ENCODE measurements at places on chromosomes 16 and 17.

DNA sequence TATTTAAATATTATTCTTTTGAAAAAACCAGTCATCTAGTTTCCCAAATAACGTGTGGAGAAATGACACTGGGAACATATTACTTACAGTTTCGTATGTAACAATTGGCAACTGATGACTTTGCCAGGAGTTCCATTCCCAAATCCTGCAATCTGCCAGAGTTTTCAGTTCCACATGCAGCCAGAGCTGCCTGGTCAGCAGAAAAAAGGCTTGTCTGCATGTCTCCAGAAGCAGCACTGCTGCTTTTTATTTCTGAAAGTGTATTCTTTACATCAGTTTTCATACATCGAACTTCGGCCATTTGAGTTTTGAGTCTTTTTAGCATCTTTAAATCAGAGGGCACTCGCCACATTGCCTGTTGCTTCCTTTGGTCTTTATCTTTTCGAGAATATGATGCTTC is 78.4 kb downstream of the TRIM37 start:
- no peak for DNase-seq

GRCh38 chr17:81000334-81000630 is 8.6 kb downstream of the CHMP6 start:
- DNase-seq = no peak

DNA sequence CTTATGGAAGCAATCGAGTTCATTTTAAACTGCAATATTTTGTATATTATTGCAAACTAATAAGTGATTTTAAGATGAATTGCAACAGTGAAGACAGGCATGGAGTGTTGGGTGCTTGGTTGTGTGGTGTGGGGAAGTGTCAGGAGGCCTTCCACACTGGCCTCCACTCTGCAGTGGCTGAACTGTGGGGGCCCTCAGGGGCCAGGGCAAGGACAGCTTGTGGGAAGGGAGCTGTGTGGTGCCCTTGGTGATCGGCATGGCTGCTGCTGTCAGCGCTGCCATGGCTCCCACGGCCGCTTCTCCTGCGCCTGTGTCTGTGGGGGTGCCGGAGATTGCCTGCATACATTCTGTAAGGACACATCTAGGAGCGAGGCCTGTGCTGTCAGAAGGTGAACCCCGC is 19.2 kb downstream of the TCF25 start:
- DNase-seq = no peak

GRCh38 chr16:31270795-31271194 is 11.0 kb downstream of the ITGAM start:
- no peak for DNase-seq

DNA sequence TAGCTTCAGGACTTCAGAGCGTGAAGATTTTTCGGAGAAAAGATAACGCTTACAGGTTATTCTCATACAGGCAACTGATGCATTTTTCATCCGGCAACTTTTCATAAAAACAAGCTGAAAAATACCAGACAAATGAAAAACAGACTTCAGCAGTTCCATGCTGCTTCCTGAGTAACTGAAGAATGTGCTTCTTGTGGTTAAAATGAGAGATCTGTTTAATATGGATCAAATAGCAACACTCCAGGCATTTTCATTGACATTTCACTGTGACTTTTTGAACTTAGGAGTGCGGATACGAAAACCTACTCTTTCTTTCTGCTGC is 705 bp upstream of the PITPNC1 start:
- no peak for DNase-seq

DNA sequence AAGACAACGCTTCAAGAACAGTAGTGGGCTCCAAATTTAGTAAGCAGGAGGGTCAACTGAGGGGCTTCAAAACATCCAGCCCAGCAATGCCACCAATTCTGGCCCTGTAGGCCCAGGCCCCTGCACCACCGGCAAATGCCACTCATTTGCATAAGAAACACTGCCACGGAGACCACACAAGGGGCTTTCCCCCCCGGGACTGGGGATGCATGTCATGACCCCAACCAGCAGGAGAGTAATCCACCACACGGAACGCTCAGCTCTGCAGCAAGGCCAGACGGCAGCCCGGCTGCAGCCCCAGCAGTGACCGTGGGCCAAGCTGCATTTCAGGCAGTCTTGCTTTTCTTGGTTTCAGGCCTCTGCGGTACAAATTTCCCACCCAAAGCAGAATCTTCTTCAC is 14.1 kb downstream of the TMEM11 start:
- DNase-seq = no peak

DNA sequence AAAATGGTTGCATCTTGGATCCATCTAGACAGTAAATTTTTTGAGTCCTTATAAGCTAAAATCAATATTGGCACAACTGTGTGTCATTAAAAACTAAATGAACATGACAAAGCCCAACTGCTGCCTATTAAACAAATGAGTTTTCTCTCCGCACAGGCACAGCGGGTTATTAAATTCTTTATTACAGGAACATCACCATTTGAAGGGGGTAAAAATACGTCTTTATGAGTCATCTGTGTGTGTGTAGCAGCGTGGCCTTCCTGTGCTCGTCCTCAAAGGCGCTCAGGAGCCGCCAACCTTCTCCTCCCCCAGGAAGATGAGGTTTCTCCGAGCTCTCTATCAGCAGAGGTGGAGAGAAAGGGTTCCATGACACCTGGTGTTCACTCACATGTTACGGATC is 62.6 kb upstream of the SDK2 start:
- no peak for DNase-seq

- DNase-seq = no peak
Observed at GRCh38 chr17:70318051-70318450, 148.7 kb downstream of the KCNJ2 start.

- no peak for DNase-seq
Observed at GRCh38 chr16:13425836-13426235, 494.1 kb upstream of the ERCC4 start.

GRCh38 chr17:29263916-29264315 is 17.3 kb downstream of the CRYBA1 start:
- no peak for DNase-seq

- no peak for DNase-seq
Observed at GRCh38 chr17:17401271-17401781, 75.5 kb upstream of the MED9 start.

Data from stimulated activated CD4-positive, alpha-beta T cell treated with anti-CD3 and anti-CD28 coated beads, Interleukin-2, amount 100 ng/mL, for 48 hours (primary cell).